ENCODE measurements at places on chromosomes 5 and 9.

- no peak for DNase-seq
Measured at GRCh38 chr5:91848453-91848852, 465.3 kb upstream of the ARRDC3 start.

DNA sequence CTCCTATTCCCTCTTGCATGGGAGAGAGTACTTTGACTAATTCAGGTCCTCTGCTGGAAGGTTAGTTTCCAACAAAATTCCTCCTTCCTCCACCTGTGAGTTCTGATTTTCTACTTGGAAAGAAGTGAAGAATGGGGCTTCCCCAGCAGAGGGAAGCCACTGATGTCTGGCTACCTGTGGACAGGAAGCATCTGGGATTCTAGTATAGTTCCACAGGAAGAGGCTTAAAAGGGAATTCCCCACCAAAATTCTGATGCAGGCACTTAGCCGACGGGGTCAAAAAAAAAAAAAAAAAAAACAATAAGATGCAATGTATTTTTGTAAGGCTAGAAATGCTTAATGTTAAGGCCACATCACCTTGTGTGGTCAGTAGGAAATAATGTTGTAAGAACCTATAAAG lies 33.4 kb downstream of the PCDHGC5 start:
- no peak for DNase-seq

DNA sequence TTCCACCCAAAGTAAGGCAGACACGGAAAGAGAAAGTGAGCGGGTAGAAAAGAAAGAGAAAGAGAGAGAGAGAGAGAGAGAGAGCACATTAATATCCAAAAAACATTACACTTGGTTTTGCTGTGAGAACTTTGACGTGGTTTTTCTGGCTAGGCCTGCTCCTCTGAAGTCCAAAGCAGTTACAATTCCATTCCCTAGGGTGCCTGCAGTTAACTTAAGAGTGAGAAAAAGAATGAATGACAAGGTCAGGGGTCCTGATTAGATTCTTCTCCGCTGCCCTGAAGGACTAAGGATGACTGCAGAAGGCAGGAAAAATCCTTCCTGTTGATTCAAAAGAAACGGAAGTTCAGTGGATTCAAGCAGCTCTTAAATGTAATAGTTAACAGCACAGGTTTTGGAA lies 589.8 kb downstream of the PRELID2 start:
- no peak for DNase-seq

GRCh38 chr5:168784454-168784853 lies 205.3 kb upstream of the PANK3 start:
- no peak for DNase-seq

DNA sequence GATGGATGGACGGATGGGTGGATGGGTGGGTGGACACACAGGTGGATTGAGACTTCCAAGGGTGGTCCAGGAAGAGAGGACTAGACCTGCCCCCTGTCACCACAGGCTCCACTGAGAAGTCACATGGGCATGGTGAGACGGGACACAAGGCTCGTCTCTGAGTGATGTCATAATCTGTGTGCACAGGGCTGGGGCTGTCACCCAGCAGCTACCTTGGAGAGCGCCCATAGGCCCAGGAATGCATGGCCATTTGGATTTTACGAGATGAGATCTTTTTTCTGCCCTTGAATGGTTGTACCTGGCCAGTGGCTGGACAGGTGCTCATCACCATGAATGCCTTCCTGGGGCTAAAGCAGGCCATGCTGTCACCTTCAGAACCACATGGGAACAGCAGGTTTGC lies 3.1 kb downstream of the OLFM1 start:
- DNase-seq, result no peak

- no peak for DNase-seq
Measured at GRCh38 chr9:106961623-106962022, 98.7 kb downstream of the ZNF462 start.

DNA sequence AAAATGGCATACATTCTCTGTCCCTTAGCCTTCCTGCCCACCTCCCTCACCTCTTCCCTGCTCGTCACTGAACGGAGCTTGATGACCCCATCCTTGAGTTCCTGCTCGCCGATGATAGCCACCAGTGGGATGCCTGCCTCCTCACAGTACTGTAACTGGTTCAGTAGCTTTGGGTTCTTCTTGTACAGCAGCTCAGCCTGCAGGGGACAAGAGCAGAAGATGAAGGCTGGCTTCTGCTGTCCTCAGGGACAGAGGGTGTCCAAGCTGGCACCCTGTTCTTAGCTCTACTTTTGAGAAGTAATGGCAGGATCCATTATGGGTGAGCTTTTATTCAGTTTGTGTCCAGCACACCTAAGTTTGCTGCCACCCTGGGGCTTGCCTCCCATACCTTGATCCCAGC lies 1.3 kb upstream of the DND1 start:
- no peak for DNase-seq

- DNase-seq, result no peak
Measured at GRCh38 chr5:153456993-153457392, 33.5 kb upstream of the GRIA1 start.

DNA sequence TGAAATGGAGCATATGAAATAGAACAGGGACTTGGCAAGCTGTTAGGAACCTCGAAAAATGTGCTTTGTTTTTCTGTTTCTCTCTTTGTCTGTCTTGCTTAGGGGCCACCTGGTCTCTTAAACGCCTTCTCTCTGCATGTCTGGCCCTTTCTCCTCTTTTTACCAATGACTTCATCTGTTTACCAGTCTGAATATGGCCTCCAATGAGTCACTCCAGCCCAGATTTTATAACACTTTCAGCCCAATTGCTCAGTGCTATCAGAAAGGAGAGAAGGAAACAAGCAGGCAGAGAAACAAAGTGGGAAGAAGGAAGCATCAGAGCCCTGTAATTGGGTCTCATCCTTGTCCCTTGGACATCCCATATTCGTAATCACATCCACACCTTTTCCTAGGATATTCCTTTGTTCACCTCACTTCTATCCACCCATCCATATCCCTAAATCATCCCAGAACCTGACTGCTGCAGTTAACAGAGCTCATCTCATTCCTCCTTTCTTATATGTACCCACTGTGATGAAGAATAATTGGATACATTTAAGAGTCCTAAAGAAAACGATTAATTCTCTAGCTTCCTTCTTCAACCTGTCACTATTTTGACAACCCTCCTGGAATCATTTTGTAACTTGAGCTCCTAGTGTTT lies 151.8 kb upstream of the GPR151 start:
- no peak for DNase-seq

- DNase-seq, result no peak
Measured at GRCh38 chr5:179149278-179149677, 89.1 kb downstream of the ZNF354C start.

- DNase-seq, result no peak
Measured at GRCh38 chr5:24621792-24622191, 23.0 kb downstream of the CDH10 start.

DNA sequence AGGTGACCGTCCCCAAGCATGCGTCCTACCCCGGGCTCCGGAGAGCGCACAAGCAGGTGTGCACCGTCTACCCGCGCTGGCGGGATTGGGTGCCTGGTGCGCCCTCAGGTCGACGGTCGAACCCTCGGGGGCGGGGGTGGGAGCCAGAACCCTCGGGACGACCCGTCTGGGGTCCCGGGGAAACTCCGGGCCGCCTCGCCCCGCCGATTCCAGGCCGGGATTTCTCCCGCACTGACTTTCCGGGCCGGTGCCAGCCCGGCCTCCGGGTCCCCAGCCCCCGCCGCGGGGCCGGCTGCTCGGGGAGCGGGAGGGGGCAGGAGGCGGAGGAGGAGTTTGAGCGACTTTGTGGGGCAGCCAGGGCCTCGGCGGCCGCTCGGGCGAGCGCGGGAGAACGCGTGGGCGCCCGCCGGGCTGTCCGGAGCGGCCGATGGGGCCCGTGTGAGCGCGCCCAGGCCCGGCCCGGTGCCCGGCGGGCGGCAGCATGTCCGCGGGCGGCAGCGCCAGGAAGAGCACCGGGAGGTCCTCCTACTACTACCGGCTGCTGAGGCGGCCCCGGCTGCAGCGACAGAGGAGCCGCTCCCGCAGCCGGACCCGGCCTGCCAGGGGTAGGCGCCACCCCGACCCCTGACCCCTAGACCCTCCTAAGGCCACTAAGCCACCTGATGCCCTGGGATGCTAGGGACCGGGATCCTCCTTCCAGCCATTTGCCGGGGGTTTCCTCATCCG lies at the start of gene DAB2IP:
TSS of gene DAB2IP (plus strand) at position 340 of the 726 bp plus-strand sequence. CDS start at position 482, 142 bp downstream.
- DNase-seq, result no peak

GRCh38 chr5:76223696-76224095 lies 140.5 kb downstream of the SV2C start:
- no peak for DNase-seq

DNA sequence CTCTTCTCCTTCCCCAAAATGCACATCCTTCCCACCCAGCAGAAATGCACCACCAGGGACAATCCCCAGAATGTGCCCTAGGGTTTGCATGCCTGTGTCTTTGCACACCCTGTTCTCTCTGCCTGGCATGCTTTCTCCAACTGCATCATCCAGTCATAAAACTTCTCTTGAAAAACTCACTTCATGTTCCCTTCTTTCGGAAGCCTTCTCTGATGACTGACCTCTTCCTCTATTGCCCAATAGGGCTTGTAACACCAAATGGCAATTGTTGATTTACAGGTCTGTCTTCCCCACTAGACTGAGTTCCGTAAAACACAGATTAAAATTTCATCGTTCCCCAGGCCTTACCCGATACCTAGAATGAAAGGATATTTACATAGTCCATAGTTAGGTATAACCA lies 83.1 kb upstream of the SPOCK1 start:
- DNase-seq, result no peak

GRCh38 chr5:27015758-27016157 lies 22.6 kb downstream of the CDH9 start:
- no peak for DNase-seq

- DNase-seq, result no peak
Measured at GRCh38 chr5:178069909-178070308, 43.4 kb upstream of the N4BP3 start.

DNA sequence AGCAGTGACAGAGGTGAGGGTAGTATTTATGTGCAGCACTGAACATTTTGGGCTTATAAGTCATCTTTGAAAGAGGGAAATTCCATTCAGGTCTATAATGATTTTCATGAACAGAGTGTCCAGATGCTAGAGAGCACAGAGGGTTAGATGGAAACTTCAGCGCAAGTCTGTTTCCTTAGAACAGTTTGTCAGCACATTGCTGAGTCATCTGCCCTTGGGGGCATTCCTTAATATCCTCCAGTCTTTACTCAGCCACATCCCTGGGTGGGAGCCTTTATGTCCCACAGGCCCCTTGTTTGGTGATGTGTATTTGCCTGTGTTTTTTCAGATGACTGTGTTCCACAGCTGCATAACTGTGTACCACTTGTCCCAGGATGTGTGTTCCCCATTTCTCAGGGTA lies 138.5 kb upstream of the S1PR3 start:
- no peak for DNase-seq

DNA sequence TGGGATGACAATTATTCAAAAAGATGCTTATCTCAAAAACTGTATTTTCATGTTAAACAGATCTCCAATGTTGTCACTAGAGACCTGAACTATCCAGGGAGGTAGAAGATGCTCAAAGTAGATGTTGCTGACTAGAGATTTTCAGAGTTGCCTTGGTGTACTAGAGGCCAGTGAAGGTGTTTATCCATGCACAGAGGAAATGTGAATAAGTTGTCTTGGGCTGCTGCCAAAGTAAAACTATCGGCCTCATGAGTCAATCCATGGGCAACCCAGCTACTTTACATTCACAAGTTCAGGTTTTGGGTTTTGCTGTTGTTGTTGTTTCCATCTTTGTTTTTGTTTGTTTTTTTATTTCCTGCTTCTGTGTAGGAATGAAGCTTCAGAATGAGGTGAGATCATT lies 141.1 kb upstream of the RANBP3L start:
- no peak for DNase-seq

DNA sequence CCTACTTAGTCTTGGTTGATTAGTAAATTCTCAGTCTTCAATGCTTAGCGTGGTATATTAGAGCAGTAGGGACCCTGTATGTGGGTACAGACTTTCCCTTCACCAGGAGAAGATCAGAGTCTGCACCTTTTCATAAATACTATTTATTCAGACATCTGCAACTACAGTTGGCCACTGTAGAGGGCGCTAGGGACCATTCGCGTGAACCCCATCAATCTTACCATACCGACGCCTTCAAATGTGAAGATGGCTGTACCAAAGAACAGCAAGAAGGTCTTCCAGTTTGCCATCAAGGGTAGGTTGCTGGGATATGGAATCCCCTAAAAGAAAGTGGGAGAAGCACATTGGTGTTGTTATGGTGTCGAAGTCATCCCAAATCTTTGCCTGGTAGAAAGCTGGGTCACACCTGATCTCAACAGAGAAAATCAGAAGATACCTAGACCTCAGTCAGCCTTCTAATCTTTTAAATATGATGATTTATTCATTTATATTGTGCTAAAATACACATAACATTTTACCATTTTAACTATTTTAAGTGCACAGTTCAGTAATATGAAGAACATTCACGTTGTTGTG lies 19.1 kb downstream of the SLC36A3 start:
- no peak for DNase-seq

DNA sequence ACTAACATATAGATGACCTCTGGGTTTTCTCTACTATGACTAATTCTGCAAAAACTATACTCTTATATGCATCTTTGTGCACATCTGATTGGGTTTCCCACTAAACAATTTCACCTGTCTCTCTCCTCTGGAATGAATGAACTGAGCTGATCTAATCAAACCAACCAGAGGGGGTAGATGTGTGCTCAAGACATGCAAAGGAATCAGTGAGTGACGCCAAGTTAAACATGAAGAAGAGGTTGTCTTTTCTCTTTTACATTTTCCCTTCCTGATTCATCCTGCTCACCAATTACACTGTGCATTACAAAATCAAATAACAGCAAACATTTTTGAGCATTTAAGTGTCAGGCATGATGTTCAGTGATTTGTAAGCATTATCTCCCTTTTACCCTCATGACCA lies 29.6 kb upstream of the GRXCR2 start:
- no peak for DNase-seq

DNA sequence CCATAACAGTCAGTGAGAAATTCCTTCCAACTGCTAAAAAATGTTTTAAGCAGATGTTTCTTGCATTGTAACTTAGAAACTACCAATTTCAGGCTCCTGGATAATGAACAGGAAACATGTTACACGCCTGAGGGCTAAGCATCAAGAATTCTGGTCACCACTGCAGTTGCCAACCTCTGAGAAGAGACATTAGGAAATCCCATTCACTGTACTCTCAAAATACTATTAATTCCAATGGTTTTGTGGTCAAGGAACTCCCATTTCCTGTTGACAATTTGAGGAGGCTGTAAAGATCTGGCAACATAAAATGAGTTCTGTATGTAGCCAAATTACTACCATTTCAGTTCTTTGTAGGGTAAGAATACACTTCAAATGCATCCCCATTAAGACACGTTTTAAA lies 456.0 kb upstream of the MEF2C start:
- no peak for DNase-seq

- no peak for DNase-seq
Measured at GRCh38 chr5:10400831-10401230, 40.8 kb upstream of the ROPN1L start.
